Body of pancreas (tissue), 4 donors: ENCODE measurements at places on chromosomes 4 and X. TPM values are rescaled to one million over a fixed set of nuclear protein-coding genes. Genes with fewer than 3 reads are reported as not detected.

SSX4B gene
- total RNA-seq = not detected

CCKAR gene
- total RNA-seq = not detected

GRCh38 chrX:21354725-21355124, 19.5 kb upstream of the CNKSR2 start:
- DNase-seq = no peak

- DNase-seq = no peak
Observed at GRCh38 chr4:2306773-2307410, 45.0 kb upstream of the MXD4 start.
